Stimulated activated CD8-positive, alpha-beta memory T cell treated with anti-CD3 and anti-CD28 coated beads, Interleukin-7, amount 100 ng/mL, for 48 hours (primary cell): ENCODE measurements at places on chromosomes 6 and 20.

DNA sequence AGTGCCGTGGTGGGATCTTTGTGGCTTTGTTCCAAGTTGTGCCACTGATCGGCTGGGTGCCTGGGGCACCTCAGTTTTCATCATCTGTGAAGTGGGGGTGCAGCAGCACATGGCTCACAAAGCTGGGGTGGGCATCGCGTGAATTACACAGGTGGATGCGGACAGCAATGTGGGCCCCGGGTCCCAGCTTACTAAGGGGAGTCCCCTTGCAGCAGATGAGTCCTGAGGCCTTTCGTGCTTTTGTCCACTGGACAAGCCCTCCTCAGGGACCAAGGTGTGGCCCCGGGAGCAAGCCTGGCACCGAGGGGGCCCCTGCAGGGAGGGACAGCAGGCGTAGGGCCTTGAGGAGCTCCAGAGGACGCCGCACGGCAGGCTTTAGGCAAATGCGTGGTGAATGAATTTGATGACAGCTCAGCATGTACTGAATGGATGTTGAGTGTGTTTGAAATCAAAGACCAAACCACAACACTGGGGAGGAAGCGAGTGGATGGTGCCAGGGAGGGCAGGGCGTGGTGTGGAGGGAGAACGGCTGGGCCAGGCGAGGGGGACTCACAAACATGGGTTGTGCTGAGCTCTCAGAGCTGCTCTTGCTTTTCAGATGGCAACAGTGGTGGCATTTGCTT, 53.2 kb downstream of the IRF4 start:
- no peak for DNase-seq

DNA sequence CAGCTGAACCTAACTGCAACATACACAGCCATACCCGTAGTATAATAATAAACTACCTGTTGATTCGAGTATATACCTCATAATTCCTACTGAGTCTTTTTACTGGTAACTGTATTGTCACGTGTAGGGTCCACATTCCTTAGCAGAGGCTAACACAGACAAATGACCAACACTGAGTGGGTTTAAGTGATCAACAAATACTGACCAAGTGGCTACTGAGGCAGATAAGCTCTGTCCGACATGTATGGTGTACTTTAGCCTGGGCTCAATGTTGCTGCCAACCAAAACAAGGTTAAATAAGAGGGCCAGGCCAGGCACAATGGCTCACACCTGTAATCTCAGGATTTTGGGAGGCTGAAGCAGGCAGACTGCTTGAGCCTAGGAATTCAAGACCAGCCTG, 12.7 kb downstream of the ELOVL5 start:
- no peak for DNase-seq

DNA sequence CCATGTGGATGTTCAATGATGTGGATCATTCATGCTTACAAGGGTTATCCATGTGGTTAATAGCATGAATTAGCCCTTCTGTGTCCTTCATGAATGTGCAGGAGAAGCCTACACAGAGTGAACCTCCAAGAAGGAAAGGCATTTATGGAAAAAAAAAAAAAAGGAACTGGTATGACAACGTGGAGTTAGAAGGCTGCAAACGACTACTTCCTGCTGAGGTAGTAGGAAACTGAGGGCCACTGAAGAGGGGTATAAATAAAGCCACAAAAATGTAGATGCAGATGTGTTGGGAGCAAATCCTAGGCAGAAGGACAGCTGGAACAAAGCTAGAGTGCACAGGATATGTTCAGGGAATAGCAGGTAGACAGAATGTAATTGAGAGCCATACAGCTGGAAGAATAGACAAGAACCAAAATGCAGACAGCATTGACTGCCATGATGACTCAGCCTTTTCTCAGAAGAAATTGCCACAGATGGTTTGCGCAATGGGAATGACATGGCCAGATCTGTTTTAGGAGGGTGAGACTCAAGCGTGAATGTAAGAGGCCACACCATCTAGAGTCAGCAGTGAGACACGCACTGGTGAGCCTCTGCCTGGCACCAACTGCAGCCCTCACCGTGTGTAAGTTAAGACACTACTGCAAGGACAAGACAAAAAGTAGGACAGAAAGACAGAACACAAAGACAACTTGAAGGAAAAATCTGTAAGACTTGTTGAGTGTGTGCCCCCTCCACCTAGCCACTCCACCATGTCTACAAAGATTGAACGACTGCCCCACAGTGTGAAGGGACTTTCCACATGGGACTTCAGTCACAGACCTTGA, 79.8 kb downstream of the KIF13A start:
- DNase-seq: no peak

GRCh38 chr20:53652090-53652858, 58.6 kb upstream of the ZNF217 start:
- no peak for DNase-seq

- no peak for DNase-seq
Observed at GRCh38 chr6:50707191-50707590, 6.1 kb upstream of the TFAP2D start.

DNA sequence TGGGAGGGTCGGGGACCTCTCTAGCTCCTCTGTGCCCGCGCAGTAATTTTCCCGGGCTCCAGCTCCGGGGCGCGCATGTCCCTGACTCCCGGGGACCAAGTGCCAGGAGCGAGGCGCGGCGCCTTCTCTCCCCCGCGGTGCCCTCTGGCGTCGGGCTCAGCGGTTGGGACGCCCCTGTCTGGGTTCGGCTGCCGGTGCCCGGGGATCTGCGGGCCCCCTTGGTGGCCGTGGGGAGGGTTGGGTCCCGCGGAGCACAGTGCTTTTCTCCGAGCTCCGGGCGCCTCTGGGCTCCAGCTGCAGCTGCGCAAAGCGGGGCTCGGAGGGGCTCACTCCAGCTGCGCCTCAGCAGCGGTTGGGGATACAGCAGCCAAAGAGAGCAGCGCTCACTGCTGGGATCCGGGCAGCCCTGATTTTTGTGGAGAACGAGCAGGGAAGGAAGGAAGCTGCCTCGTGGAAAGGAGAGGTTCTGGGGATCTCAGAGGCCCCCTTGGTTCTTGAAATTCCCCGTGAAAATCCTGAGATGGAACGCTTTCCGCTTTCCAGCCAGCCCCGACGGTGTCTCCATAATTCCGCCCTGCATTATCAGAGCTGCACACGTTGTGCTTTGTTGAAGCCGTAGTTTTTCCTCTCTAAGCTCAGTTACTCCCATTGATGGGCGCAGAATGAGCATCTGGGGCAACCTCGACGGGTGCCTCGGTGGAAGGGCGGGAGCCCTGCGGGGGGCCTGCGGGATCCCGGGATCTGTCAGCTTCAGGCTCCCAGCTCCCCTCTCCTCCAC, 861 bp downstream of the PPP1R14C start:
- DNase-seq: no peak

- peak; percentile 11 for DNase-seq
Observed at GRCh38 chr20:967796-968742, 34.0 kb downstream of the RSPO4 start.

GRCh38 chr20:2602746-2603145, 49.7 kb upstream of the NOP56 start:
- no peak for DNase-seq

DNA sequence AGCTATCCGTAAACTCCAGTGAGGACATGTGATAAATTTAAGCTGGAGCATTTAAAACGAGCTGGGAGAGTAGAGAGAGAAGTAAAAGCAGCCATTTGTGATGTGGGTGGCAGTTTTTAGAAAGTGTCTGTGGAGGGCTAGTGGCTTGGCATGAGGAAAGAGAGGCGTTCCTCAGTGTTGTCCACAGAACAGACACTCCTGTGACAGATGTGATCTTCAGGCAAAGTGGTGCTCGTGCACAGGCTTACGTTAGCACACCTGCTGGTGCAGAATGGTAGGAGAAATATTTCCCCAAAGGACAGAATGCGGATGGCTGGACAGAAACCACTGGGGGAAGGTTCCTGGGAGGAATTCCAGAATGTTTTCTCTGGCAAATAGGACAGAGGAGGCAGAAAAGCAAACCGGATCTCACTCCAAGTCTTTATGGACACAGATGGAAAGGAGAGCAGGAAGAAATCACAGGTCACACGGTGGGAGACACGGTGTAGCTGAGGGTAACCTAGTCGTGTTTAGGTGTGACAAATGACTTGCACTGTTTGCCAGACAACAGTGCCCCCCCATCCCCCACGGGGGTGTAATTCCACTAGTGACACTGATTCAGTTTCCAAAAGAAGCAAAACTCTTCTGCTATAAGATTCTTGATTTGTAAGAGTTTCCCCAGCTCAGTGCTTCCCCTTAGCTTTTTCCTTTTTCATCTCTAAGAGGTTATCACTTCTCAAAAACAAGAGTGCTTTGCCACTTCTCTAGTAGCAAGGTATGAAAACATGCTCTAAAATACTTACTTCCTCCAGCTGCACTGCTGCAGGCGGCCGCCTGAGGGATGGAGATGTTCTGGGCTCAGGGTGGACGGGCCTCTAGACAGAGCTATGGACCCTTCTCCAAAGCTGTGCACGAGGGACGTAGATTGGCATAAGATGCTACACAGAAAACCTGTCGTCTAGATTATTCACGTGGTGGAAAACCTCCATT, 293.2 kb downstream of the QKI start:
- no peak for DNase-seq

DNA sequence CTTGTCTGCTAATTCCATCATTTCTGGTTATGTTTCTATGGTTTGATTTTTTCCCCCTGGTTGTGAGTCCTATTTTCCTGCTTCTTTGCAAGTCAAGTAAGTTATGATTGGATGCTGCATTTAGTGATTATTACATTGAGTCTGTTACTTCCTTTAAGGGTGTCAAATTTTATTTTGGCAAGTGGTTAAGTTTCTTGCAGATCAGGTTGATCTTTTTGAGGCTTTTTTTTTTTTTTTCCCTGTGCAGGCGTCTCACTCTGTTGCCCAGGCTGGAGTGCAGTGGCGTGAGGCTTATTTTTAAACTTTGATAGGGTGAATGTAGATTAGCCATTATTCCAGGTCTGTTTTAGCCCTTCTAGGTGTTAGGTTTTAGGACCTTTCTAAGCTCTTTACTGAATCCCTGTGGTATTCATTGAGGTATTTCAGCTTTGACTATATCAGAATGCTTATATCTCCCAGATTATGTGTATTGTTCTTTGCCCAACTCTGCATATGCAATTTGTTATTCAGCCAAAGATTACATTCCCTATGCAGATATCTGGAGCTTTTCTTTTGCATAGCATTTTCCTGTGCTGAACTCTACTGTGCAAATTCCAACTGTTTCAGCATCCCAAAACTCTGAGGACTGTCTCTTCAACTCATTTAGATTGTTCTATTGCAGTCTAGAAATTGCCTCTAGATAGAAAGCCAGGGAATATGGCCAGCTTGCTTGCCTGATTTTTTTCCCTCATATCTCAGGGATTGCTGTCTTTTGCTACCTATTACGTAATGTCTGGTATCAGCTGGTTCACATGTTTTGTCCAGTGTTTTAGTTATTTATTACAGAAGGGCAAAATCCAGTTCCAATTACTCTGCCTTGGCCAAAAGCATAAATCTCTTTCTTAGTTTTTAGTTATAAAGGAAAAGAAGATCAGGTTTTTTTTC, 113.3 kb downstream of the AFG1L start:
- DNase-seq: no peak

GRCh38 chr6:159826968-159827647, 27.0 kb downstream of the PNLDC1 start:
- no peak for DNase-seq

- DNase-seq: no peak
Observed at GRCh38 chr20:40711079-40711478, 22.0 kb upstream of the MAFB start.

- DNase-seq: no peak
Observed at GRCh38 chr6:149821492-149821891, 42.7 kb downstream of the LRP11 start.

GRCh38 chr20:57751411-57751810, 41.6 kb upstream of the PMEPA1 start:
- DNase-seq: no peak

GRCh38 chr6:18497006-18497405, 109.9 kb downstream of the RNF144B start:
- DNase-seq: no peak

DNA sequence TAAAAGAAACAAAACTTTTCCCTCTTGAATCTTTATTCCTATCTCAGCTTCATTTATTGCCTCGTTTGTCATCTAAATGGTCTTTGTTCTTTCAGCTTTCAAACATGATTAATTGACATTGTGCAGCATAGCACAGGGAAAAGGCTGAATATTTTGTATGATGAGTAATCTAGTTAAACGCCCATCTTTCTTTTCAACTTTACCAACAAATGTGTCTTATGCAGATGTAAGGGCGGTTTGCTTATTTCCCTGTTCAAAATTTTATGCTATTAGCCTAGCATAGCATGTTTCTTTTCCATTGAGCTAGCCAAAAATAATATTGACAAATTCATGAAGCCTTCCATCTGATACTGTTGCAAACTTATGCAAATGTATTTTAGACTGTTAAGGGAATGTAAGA, 176.4 kb upstream of the AKAP12 start:
- no peak for DNase-seq

DNA sequence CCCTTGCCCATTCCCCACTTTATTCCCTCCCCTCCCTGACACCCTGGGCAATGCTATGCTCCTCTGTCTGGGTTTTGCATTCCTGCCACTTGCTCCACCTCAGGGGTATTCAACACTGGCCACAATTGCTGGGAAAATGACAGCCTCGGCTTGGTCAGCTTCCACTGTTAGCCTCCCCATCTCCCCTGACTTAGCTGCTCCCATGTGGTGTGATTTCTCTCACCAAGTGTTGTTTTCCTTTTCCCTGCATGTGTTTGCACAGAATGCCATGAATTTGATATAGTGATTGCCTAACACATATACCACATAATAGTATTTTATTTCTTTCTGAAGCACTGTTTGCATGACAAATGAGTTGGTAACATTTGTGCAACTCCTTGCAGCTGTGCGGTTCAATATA, 1.4 kb upstream of the LEMD2 start:
- DNase-seq: no peak

DNA sequence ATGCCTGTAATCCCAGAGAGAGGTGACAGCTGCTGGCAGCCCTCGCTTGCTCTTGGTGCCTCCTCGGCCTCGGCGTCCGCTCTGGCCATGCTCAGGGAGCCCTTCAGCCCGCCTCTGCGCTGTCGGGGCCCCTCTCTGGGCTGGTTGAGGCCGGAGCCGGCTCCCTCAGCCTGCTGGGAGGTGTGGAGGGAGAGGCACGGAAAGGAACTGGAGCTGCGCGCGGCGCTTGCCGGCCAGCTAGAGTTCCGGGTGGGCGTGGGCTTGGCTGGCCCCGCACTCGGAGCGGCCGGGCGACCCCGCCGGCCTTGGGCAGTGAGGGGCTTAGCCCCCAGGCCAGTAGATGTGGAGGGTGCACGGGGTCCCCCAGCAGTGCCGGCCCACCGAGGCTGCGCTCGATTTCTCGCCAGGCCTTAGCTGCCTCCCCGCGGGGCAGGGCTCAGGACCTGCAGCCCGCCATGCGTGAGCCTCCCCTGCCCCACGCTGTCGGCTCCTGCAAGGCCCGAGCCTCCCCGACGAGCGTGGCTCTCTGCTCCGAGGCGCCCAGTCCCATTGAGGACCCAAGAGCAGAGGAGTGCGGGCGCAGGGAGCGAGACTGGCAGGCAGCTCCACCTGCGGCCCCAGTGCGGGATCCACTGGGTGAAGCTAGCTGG, 34.6 kb downstream of the C6orf52 start:
- DNase-seq: no peak

- DNase-seq: no peak
Observed at GRCh38 chr6:75012018-75012417, 193.8 kb downstream of the COL12A1 start.
